Hippocampal formation (tissue), 2 donors: ENCODE measurements at places on chromosomes 11 and 22.
A peak's percentile ranks its signal among the peaks of the same experiment; 100 is the strongest.

GRCh38 chr11:6397156-6397555, 6.9 kb downstream of the SMPD1 start:
- DNase-seq = no peak

DNA sequence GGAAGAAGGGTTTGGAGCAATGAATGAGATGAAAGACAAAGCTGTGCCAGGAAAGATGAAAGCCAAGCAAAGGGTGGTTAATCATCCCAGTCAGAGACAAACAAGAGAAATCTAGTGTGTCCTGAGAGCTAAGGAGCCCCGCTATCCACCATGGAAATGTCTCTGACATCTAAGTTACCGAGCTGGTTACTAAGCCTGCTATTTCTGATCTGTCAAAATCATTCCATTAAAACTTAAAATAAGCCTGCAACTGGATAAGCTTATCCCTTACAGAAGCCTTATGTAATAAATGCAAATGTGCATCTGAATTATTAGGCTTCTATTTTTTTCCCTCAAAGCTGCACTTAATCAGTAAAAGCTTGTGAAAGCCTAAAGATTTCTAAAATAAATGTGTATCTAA, 22.1 kb upstream of the SESN3 start:
- no peak for DNase-seq

- DNase-seq = no peak
Measured at GRCh38 chr11:117855912-117856651, 20.4 kb downstream of the FXYD6 start.

DNA sequence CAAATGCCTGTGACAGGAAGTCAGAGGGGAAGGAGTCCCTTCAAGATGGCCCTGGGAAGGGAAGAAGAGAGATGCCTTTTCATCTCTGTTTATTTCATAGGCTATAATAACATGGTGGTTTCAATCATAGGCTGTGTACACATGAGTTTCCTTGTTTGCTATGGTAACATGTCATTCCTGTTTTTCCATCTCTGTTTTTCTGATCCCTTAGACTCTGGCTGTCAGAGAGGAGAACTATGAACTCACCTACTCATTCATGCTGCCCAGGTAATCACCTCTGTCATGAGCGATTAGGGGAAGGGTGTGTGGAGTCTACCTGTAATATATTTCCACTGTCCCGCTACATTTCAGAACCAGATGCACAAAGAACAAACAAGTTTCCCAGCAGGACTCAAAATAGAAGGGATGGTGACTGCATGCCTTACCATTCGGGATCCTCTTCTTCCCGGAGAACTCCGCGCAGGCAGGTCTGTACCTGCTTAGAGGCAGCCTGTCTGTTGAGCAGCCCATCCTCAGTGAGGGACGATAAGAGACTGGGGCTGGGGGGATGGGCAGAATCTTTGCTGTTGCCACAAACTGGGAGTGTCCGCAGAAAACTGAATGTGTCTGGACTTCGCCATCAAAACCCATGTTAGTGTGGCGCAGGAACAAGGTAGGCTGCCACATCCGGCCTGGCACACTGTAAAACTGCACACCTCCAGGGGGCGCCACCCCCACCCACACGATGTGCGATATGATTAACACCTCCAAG, 7.1 kb upstream of the PEX26 start:
- DNase-seq = no peak

DNA sequence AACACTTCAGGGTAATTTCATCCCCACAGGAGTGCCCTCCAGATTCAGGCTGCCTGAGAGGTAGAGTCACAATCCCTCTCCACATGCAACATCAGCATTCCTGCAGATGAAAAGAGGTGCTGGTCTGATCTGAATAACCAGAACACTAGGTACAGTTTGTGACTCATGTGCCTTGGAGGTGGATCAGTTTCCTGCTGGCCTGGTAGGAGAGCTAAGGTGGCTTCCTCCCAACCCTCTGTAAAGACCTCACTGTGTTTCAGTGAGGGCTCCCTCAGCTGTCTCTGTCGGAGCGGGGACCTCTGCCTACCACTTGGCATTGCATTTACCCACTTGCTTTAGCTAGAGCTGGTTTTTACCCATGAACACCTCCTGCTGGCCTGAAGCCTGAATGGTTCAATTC, 7.6 kb downstream of the OR9G1 start:
- no peak for DNase-seq

GRCh38 chr11:130212431-130212961, 52.9 kb downstream of the ST14 start:
- no peak for DNase-seq

DNA sequence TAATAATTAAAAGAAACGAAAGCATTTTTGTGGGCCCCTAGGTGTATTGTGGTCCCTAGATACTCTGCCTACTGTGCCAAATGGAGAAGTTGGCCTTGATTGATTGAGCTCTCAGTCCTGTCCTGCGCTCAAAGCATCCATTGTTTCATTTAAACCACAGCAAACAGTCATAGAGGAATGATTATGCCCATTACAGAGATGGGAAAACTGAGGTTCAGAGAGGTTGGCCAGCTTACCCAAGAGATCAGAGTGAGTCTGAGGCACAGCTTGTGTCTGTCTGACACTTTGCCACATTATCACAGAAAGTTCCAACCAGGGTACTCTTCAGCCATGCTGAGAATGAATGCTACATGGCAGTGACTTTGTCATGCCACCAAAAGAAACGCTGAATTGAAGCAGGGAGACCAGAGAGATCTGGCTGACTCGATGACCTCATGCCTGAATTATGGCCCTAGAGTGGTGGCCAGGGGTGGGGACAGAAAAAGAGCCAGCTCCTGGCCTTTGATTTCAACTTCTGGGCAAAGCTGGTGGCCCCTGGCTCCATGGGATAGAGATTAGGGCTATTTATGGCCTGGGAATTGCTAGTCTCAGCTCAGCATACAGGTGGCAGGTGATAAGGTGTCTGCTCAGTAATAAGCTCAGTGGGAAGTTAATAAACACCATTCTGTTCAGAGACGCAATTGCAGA, 180.5 kb downstream of the MIAT start:
- no peak for DNase-seq

GRCh38 chr11:111530091-111530490, 10.4 kb upstream of the LAYN start:
- DNase-seq = no peak

GRCh38 chr22:36425977-36426523, 38.3 kb upstream of the MYH9 start:
- no peak for DNase-seq

GRCh38 chr11:35045236-35045820, 93.6 kb upstream of the CD44 start:
- no peak for DNase-seq

- DNase-seq = no peak
Measured at GRCh38 chr11:95499516-95500135, 268.6 kb upstream of the SESN3 start.

DNA sequence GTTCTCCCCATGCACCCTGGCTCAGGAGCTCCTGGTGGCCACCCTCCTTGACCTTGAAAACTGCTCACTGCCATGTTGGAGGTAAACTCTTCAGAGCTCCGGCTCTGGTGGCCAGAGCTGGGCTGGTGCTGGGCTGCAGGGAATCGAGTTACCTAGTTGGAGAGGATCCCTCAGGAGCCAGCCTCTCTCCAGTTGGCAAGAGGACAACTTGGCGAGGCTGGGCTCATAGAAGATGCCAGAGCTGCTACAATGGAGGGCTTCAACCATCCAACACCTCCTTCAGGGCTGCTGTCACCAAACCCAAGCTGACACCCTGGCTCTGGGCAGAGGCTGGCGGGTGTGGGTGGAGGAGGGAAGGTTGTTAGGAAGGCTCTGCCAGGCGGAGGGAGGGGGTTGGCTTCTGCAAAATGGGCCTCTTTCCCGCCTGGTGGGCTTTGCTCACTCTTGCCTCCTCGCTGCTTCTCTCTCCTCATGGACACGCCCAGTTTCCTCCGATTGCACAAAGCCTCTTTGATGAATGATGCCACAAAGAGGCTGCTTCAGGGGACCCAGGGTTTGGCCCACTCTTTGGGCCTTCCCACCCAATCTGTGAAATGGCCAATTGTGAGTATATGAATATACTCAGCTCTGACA, 53.1 kb downstream of the THAP12 start:
- DNase-seq = no peak

DNA sequence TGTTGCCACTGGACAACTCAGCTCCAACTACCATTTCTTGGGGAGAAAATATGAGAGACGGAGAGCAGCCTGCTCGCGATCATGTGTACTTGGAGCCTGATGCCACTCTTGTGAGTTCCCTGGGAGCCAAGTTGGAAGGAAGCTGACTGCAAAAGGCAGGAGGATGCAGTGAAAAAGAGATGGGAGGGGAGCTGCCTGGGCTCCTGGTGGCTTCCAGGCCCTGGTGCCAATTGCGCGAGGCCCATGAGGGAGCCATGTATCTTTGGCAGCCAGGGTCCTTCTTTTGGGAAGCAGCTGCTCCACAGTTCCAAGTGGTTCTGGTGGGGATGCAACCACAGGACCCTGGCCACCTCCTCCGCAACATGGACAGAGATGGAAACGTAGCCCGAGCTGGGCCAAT, 11.1 kb downstream of the C11orf91 start:
- DNase-seq = no peak

DNA sequence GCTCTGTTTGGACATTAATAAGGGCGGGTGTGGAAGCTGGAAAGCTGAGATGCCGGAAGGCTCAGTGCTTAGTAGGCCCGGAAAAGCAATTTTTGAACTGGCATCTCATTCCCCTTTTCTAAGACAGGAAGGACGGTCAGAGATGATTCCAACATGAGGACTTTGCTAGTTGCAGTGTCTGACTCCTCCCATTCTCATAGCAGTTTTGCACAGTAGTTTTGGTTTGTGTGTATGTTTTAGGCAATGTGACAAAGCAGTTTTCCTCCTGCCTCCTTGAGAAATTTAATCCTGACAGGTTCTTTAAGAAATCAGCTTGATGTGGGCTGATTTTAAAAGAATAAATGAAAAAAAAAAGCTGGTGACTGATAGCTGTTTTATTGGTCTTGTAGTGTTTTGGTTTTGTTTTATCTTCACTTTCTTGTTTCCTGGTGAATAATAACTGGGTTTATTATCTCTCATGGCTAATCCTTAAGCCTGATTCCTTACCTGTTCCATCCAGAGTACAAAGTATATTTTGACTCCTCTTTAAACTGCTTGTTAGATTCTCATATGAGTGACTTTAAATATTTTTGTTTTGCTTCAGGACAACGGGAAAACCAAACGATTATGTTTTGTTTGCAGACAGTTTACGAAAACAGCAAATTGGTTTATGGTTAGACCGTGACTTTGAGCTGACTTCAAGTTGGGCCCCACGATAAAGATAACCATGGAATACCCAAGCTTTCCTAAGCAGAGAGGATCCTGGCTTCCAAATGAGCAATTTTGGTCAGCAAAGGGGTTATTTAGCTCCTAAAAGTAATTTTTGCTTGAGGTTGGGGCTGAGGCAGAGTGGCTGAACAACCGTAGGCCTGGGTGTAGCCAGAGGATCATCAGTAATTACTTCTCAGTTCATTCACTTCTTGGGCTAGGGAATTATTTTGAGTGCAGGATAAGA, 3.4 kb downstream of the PTPRJ start:
- no peak for DNase-seq

- DNase-seq = no peak
Measured at GRCh38 chr22:19745155-19746101, 15.2 kb upstream of the TBX1 start.

- DNase-seq = no peak
Measured at GRCh38 chr22:23566705-23567475, 13.2 kb downstream of the IGLL1 start.

DNA sequence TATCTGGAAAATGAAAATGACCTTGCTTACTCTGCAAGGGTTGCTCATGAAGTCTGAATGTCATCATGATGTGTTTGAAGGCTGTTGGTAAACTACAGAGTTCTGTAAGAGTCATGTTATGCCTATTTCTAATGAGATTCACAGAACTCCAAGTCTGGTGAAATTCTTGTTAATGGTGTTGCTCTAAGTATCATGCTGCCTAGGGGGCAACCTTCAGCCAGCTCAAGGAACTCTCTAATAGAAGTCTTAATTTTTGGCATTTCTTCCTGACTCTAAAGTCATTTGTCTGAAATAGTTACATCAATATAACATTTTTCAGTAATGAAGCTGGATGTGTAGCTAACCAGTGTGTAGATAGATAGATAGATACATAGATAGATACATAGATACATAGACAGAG, 302.8 kb downstream of the FAT3 start:
- no peak for DNase-seq

DNA sequence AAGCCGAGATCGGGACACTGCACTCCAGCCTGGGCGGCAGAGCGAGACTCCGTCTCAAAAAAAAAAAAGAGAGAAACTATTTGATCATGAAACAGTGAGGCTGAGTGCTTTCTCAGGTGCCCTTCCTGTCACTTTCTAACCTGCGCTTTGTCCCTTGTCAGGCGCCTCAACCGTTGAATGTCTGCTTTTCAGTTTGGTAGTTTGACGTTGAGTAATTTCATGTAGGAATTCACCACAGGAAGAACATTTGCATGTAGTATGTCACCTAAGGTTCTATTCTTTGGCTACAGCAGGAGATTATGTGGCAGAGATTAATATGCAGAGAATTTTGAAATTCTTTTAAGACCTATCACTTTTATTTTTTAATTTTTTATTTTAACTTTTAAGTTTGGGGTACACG, 57.2 kb downstream of the PPFIA1 start:
- DNase-seq = no peak

DNA sequence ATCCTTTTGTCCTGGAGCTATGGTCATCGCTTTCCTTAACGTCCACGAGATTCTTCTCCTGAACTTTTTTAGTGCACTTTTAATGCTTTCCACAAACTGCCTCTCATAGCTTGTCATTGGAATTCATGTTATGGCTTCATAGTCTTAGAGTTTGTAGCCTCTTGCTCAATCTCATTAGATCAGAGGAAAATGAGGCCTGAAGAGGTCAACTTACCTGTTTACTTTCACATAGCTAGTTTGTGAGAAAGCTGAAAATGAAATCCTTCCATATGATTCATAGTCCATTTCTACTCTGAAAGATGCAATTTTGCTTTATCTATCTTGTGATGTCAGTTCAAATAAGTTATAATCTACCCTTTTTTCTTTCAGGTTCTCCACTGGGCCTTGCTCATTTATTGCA, 1747.2 kb upstream of the RAG2 start:
- no peak for DNase-seq

- DNase-seq = no peak
Measured at GRCh38 chr11:74729397-74729796, 1.8 kb downstream of the CHRDL2 start.

GRCh38 chr11:72598906-72599305, 75.3 kb downstream of the PDE2A start:
- DNase-seq = peak; percentile 29

DNA sequence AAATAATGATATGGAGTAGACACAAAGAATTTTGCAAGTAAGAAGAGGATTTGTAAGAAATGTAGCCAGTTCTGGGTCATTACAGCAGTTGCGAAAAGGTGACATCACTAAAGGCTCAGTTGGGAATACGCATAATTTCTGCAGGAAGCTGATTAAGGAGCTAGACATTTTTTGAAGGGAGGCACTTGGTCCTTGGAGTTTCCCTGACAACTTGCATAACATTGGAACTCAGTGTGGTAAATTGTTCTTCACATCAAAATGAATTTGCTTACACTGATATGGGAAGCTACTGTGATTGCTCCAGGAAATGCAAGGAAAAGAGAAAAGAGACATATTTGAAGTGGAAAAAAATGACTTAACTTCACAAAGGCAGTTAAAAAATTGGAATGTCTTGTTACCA, 626.1 kb downstream of the NELL1 start:
- DNase-seq = no peak
